K562 (cell line): ENCODE measurements at places on chromosomes 12 and 14. TPM values are rescaled to one million over a fixed set of nuclear protein-coding genes. Genes with fewer than 3 reads are reported as not detected.
A peak's percentile ranks its signal among the peaks of the same experiment; 100 is the strongest.

PSMA3 gene
- 271 and 299 TPM in 2 replicates for total RNA-seq

SMOC1 gene
- 0.04 TPM in 1 of 2 replicates, not detected in the other for total RNA-seq

CCDC184 gene
- 0.09 and 0.18 TPM in 2 replicates for total RNA-seq

KRT77 gene
- total RNA-seq: not detected in 2 replicates

PLEKHA5 gene
- total RNA-seq: 16.4 and 18.6 TPM in 2 replicates

DNAL1 gene
- 4.8 and 5.8 TPM in 2 replicates for total RNA-seq

SERPINA1 gene
- 4.1 and 6.0 TPM in 2 replicates for total RNA-seq

USP44 gene
- 2.1 and 3.0 TPM in 2 replicates for total RNA-seq

ANKRD9 gene
- 32.9 and 34.8 TPM in 2 replicates for total RNA-seq

RASSF9 gene
- not detected in 2 replicates for total RNA-seq

NYNRIN gene
- total RNA-seq: 1.2 and 1.9 TPM in 2 replicates

- H3K27ac ChIP-seq: no peak overlapping the region
- no peak overlapping the region for H3K4me3 ChIP-seq
- H3K36me3 ChIP-seq: no peaks in the 10 kb centered on the region
- H3K27me3 ChIP-seq: no peaks in the 10 kb centered on the region
- H3K4me1 ChIP-seq: peaks cover 7% of the 10 kb centered on the region
Measured at GRCh38 chr12:45285717-45286116, 69.8 kb downstream of the ANO6 start.

- H3K27ac ChIP-seq: peak overlapping the region; percentile 86
- no peak for DNase-seq
- H3K4me1 ChIP-seq: peaks cover 47% of the 10 kb centered on the region
- H3K36me3 ChIP-seq: peaks cover 8% of the 10 kb centered on the region; the same call in 1 of the 3 replicates
- H3K4me3 ChIP-seq: peak overlapping the region; percentile 53
Measured at GRCh38 chr12:131896811-131897270, 2.4 kb downstream of the ULK1 start.

DNA sequence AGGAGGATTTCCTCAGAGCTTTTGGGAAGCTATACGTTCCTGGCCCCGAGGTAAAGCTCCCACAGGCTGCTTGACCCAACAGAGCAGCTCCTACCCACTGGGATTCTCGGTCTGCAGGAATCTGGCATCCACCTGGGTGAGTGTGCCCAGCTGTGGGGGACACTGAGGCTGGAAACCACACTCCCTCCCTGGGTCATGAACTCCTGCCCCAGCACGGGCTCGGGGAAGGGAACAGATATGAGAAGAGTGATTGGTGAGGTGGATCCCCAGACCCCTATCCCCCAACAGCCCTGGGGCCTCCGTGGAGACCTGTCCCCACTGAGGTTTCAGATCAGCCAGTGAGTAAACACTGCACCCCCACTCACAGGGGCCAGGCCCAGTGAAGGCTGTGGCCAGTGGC, 3.3 kb downstream of the FAIM2 start:
- H3K4me3 ChIP-seq: no peak overlapping the region
- peaks cover 17% of the 10 kb centered on the region; the same call in 1 of the 2 replicates for H3K27me3 ChIP-seq
- no peak for DNase-seq
- no peak overlapping the region for H3K27ac ChIP-seq
- no peaks in the 10 kb centered on the region for H3K36me3 ChIP-seq
- peaks cover 40% of the 10 kb centered on the region for H3K4me1 ChIP-seq

GRCh38 chr12:24705741-24706358, 243.1 kb downstream of the BCAT1 start:
- no peak overlapping the region for H3K4me3 ChIP-seq
- no peak overlapping the region for H3K27ac ChIP-seq
- no peaks in the 10 kb centered on the region for H3K36me3 ChIP-seq

- H3K4me1 ChIP-seq: no peaks in the 10 kb centered on the region
- no peaks in the 10 kb centered on the region for H3K36me3 ChIP-seq
- H3K27me3 ChIP-seq: no peaks in the 10 kb centered on the region
- no peak for DNase-seq
Measured at GRCh38 chr14:67172056-67172455, 17.2 kb upstream of the GARIN2 start.

DNA sequence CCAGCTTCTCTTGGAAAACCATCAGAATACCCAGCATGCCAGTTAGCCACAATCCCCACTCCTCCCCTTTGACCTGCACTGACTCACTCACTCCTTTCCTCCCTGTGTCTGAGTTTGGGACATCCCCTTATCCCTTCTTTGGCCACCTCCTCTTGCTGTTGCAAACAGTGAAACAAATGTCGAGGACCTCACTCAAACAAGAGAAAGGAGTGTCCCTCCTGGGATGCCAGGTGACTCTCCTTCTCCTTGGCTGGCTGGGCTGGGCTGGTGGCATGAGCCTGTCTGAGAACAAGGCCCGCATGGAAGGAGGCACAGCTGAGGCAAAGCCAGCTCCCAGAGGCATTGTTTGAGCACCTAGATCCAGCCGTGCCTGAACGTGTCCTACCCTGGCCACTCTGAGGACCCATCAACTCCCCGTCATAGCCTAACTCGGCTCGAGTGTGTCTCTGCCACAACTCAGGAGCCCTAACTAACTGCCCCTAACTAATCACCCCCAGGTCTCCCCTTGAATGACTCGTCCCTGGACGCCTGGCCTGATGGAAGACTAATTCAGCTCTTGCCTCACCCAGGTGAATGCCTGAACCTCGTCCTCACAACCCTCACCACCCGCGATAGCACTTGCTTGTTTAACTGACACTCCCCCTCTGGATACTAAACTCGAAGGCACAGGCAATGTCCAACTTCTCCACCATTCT, 43.0 kb downstream of the NCOR2 start:
- no peak for DNase-seq
- H3K4me3 ChIP-seq: no peak overlapping the region
- no peak overlapping the region for H3K27ac ChIP-seq
- 0 out of 3 replicates have a peak, but pooled peaks cover 5% of the 10 kb centered on the region for H3K36me3 ChIP-seq

GRCh38 chr14:95070748-95071435, 86.4 kb downstream of the DICER1 start:
- no peaks in the 10 kb centered on the region for H3K4me1 ChIP-seq
- no peak for DNase-seq
- no peaks in the 10 kb centered on the region for H3K36me3 ChIP-seq
- peaks cover 2% of the 10 kb centered on the region; the same call in 1 of the 3 replicates for H3K27me3 ChIP-seq
- no peak overlapping the region for H3K27ac ChIP-seq
- no peak overlapping the region for H3K4me3 ChIP-seq

DNA sequence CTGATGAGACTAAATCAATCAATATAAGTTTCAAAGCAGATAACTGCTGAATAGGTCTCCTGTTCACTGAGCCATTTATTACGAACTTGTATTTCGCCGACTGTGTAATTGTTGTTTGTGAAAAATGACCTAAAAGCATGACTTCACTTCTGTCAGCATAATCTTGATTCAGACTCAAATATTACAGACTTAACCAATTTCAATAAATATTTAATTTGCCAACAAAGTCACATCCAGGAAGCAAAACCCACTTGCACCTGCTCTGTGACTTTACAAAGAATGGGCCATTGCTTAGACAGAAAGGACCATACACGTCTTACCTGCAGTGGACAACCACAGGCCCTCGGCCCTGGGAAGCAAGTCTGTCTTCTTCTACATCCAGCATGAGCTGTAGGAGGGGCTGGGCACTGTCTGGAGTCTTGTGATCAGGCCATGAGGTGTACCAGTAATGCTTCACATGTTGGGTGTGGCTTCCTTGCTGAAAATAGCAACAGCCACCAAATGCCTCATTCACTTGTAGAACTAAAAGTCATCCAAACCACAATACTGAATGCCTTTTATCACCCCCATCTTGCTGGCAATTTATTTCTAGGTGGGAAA, 23.5 kb upstream of the PTPRB start:
- DNase-seq: peak; percentile 77
- H3K36me3 ChIP-seq: peaks cover 4% of the 10 kb centered on the region; the same call in 1 of the 3 replicates
- H3K27ac ChIP-seq: peak overlapping the region; percentile 81
- H3K4me3 ChIP-seq: peak overlapping the region; percentile 33
- H3K4me1 ChIP-seq: peaks cover 43% of the 10 kb centered on the region

DNA sequence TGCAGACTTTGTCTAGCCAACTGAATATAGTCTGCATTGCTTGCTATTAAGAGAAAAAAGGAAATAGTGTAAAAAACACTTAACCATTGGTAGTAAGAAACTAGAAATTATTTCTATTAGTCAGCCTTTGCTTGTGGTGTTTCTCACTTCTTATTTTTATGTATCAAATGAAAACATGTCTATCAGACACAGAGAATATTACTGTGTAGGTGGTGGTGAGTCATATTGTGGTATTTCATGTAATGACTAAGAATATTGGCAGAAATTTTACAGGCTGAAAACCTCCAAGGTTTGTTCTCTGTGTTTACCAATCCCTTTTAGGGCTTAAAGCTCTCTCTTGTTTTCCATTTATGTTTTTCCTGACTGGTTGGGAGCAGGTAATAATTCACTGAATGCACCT, 87.2 kb downstream of the DAAM1 start:
- no peak overlapping the region for H3K4me3 ChIP-seq
- no peaks in the 10 kb centered on the region for H3K27me3 ChIP-seq
- DNase-seq: peak; percentile 10
- peaks cover 11% of the 10 kb centered on the region; the same call in 2 of the 3 replicates for H3K4me1 ChIP-seq

DNA sequence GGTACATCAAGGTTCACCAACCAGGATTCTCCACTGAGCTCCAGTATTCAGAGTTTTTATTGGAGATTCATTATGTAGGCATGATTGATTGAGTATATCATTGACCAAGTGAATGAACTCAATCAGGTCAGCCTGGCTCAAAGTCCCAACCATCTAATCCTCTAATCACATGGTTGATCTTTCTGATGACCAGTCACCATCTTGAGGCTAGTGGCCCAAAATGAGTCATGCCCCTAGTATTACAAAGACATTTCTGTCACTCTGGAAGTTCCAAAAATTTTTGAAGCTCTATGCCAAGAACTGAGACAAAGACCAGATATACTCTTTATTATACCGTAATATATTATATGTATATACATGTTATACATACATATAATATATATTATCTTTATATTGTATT, 75.9 kb upstream of the ATF7IP start:
- H3K27me3 ChIP-seq: no peaks in the 10 kb centered on the region
- no peak for DNase-seq
- H3K4me1 ChIP-seq: peaks cover 3% of the 10 kb centered on the region; the same call in 2 of the 3 replicates
- no peak overlapping the region for H3K4me3 ChIP-seq
- H3K27ac ChIP-seq: no peak overlapping the region
- no peaks in the 10 kb centered on the region for H3K36me3 ChIP-seq

DNA sequence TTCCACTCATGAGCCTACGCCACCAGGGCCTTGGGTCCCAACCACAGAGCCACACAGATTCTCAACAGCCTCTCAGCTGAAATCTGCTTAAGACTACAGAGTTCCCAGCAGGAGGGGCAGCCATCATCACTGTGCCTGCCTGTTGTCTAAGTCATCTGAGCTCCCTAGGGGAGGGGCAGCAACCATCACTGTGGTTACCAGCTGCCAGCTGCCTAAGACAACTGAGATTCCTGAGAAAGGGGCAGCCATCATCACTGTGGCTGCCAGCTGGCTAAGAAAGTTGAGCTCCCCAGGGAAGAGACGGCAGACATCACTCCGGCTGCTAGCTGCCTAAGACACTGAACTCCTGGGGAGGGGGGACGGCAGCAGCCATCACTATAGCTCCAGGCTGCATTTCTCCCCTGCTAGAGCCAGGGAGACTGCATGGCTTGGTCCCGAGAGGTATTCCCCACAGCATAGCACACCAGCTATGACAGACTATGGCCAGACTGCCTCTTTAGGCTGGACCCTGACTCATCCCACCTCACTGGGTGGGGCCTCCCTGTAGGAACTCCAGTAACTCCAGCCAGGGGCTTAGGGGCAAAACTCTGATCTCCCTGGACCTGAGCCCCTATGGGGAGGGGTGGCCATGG, 37.2 kb upstream of the C14orf132 start:
- no peaks in the 10 kb centered on the region for H3K36me3 ChIP-seq
- H3K27ac ChIP-seq: no peak overlapping the region
- DNase-seq: no peak
- no peak overlapping the region for H3K4me3 ChIP-seq
- H3K4me1 ChIP-seq: no peaks in the 10 kb centered on the region

DNA sequence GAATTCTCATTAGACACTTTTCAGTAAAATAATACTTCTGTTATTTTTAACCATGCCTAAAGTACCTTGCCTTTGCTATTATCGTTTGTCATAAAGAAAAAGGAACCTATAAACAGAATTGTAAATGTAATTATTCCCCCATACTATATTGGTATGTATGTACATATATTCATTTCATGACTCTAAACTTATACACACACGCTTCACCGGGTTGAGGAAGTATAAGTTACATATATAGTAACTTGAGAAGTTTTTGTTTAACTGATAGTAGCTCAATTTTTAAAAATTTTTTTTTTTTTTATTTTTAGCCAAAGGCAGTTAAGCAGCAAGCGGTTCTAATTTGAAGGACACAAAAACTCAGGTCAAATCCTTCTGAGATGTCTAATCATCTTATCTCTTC, 107.6 kb downstream of the PLEKHG7 start:
- peaks cover 48% of the 10 kb centered on the region for H3K36me3 ChIP-seq
- no peaks in the 10 kb centered on the region for H3K4me1 ChIP-seq
- no peaks in the 10 kb centered on the region for H3K27me3 ChIP-seq
- no peak overlapping the region for H3K4me3 ChIP-seq

- no peaks in the 10 kb centered on the region for H3K27me3 ChIP-seq
- H3K4me3 ChIP-seq: no peak overlapping the region
- H3K4me1 ChIP-seq: no peaks in the 10 kb centered on the region
- H3K27ac ChIP-seq: no peak overlapping the region
- H3K36me3 ChIP-seq: no peaks in the 10 kb centered on the region
Measured at GRCh38 chr12:41058266-41058665, 129.9 kb upstream of the PDZRN4 start.

DNA sequence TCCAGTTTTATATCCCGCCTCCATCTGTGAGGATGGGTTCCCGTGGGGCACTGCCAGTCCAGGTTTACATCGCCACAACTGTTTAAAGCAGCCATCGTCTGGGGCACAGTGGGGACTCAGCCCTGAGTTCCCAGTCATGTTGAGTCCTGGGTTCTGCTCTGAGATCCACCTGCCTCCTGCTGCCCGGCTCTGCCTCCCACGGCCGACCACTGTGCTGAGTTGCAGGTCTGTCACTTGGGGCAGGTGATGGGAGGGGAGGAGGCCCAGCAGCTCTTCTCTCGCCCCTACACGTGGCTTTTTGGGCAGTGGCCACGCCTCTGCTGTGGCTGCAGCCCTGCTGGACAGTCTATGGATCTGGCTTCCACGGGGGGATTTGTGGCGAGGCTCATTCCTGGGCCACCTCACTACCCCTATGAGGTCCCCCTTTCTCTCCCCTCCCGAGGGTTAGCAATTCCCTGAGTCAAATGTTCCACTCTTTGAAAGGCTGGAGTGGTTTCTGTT, 143.0 kb downstream of the ADGRD1 start:
- no peak for DNase-seq
- no peaks in the 10 kb centered on the region for H3K36me3 ChIP-seq
- H3K27me3 ChIP-seq: peaks cover 55% of the 10 kb centered on the region
- H3K4me1 ChIP-seq: no peaks in the 10 kb centered on the region
- no peak overlapping the region for H3K4me3 ChIP-seq

GRCh38 chr12:19998411-19998810, 369.9 kb upstream of the PDE3A start:
- no peaks in the 10 kb centered on the region for H3K27me3 ChIP-seq
- DNase-seq: no peak
- no peak overlapping the region for H3K27ac ChIP-seq
